ENCODE measurements at places on chromosomes 5 and 9. TPM values are rescaled to one million over a fixed set of nuclear protein-coding genes. Genes with fewer than 3 reads are reported as not detected.

The UBE2B gene
- 16.3 TPM for total RNA-seq

The SLC2A6 gene
- 32.6 TPM for total RNA-seq

The STPG3 gene
- total RNA-seq, result not detected

The FREM1 gene
- not detected for total RNA-seq

The RRAGA gene
- 72.1 TPM for total RNA-seq

The GLDC gene
- 1.8 TPM for total RNA-seq

The OBP2B gene
- not detected for total RNA-seq

The SPATA31A3 gene
- total RNA-seq, result not detected

The ZBED3 gene
- 1.4 TPM for total RNA-seq

The ADGRD2 gene
- not detected for total RNA-seq

The DRD1 gene
- total RNA-seq, result not detected

The CCDC187 gene
- not detected for total RNA-seq

The MED27 gene
- total RNA-seq, result 39.9 TPM

The IL9 gene
- total RNA-seq, result not detected

The DNAI1 gene
- not detected for total RNA-seq
